Aorta (tissue), 5 donors: ENCODE measurements at places on chromosomes 13 and 19. TPM values are rescaled to one million over a fixed set of nuclear protein-coding genes. Genes with fewer than 3 reads are reported as not detected.

DNA sequence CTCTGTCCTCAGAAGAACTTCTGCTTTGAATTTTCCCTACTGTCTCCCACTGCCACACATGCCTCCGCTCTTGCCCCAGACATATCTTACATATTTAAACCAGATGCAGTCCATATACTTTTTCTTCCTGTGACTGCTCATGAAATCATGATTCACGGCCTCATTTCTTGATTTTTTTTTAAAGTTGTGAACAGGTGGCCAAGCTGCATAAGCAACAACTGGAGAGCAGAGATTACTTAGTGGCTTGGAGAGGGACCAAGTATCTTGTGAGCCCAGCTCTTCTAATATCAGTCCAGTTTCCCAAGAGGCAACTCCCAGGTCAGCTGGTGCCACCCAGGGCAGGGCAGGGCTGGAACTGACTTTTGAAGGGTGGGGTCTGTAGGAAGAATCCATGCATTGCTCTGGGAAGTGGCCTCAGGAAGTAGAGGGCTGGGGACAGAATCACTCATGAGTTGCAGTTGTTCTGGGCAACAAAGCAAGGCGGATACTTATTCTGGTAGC, 152.4 kb downstream of the LMO7 start:
- H3K36me3 ChIP-seq = no peaks in the 10 kb centered on the region
- DNase-seq = no peak
- peak overlapping the region; percentile 76 for H3K27ac ChIP-seq

- no peaks in the 10 kb centered on the region for H3K27me3 ChIP-seq
- H3K4me3 ChIP-seq = no peak overlapping the region
- no peaks in the 10 kb centered on the region for H3K36me3 ChIP-seq
- no peak for DNase-seq
Measured at GRCh38 chr13:49651570-49652354, 23.5 kb downstream of the ARL11 start.

Gene SYMPK
- total RNA-seq = 49.8 TPM

DNA sequence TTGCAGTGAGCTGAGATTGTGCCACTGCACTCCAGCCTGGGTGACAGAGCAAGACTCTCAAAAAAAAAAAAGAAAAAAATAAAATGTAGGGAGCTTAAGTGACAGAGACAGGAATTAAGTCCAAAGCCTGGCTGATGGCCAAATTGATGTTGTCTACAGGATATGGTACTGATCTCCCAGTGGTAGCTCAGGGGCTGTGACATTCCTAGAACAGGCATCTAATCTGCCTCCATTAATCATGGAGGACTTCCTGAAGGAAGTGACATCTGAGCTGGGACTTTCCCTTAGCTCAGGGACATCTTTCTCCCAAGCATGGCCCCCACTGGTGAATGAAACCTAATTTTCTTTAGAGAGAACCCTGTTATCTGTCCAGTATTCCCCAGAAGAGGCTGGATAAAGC, 11.4 kb upstream of the EDDM13 start:
- H3K36me3 ChIP-seq = no peaks in the 10 kb centered on the region
- no peaks in the 10 kb centered on the region for H3K4me1 ChIP-seq
- H3K4me3 ChIP-seq = no peak overlapping the region
- H3K27me3 ChIP-seq = no peaks in the 10 kb centered on the region
- no peak for DNase-seq

GRCh38 chr13:63472711-63473110, 2057.1 kb upstream of the PCDH20 start:
- no peak overlapping the region for H3K27ac ChIP-seq
- H3K4me3 ChIP-seq = no peak overlapping the region
- H3K36me3 ChIP-seq = no peaks in the 10 kb centered on the region
- no peaks in the 10 kb centered on the region for H3K4me1 ChIP-seq

DNA sequence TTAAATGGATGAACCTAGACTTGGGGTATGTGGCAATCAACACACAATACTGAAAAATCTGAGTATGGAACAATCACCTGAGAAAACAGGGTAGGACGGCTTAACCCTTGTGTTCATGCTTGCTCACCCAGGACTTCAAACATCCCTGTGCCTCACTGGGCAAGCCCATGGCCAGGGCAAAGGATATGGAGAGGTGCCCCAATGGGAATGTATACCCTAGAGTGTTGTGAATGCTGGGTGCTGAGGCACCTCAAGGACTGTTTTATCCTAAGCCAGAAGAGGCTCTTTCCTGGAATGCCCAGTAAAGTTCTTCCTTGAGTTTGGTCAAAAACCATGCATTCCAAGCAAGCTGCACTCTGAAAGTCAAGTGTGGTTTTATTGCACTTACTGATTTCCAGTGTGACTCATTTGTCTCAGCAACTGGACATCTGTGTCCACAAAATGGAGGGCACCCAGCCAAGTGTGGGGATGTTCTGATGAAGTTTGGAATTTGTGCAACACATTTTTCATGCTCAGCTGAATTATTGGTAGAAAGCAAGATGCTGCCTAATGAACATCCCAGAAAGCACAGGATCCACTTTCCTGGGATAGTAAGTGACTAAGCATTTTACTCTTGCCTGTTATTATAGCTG, 531.3 kb downstream of the RFC3 start:
- no peaks in the 10 kb centered on the region for H3K27me3 ChIP-seq
- no peaks in the 10 kb centered on the region for H3K4me1 ChIP-seq
- DNase-seq = peak; percentile 69
- H3K27ac ChIP-seq = no peak overlapping the region

DNA sequence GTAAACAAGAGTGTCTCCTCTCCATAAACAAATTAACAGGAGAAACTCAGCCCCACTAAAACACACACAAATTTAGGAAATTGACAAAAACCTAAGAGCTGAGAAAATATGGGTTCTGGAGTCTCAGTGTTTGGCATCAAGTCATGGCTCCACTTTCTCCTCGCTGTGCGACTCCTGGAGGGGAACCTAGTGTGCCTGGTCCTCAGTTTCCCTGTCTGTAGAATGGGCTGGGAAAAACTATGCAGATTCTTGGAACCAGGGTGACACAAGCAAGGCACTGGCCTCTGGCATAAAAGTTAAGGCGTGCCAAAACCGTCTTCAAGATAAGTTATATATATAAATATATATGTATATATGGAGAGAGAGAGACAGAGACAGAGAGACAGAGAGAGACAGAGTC, 83.9 kb downstream of the INSR start:
- no peak overlapping the region for H3K4me3 ChIP-seq
- no peak overlapping the region for H3K27ac ChIP-seq
- H3K36me3 ChIP-seq = no peaks in the 10 kb centered on the region

Gene SH2D3A
- 1.0 TPM for total RNA-seq

DNA sequence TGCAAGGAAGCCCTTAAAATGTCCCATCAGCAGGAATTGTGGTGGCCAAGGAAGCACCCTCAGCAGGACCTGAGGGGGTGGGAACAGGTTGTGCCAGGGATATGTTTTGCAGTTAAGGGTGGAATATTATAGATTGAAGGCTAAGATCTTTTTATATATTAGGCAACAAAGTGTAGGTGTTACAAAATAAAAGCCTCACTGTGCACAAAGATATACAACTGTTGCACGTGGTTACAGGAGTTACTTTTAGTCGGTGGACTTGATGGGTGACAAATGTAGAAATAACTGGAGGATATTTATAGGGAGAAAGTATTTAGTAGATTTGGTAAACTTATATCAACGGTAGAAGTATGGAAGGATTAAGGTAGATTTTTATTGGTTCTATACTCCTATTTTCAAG, 35.1 kb downstream of the TBC1D4 start:
- H3K4me1 ChIP-seq = no peaks in the 10 kb centered on the region
- no peak overlapping the region for H3K4me3 ChIP-seq
- H3K27ac ChIP-seq = no peak overlapping the region
- H3K27me3 ChIP-seq = no peaks in the 10 kb centered on the region
- no peaks in the 10 kb centered on the region for H3K36me3 ChIP-seq

DNA sequence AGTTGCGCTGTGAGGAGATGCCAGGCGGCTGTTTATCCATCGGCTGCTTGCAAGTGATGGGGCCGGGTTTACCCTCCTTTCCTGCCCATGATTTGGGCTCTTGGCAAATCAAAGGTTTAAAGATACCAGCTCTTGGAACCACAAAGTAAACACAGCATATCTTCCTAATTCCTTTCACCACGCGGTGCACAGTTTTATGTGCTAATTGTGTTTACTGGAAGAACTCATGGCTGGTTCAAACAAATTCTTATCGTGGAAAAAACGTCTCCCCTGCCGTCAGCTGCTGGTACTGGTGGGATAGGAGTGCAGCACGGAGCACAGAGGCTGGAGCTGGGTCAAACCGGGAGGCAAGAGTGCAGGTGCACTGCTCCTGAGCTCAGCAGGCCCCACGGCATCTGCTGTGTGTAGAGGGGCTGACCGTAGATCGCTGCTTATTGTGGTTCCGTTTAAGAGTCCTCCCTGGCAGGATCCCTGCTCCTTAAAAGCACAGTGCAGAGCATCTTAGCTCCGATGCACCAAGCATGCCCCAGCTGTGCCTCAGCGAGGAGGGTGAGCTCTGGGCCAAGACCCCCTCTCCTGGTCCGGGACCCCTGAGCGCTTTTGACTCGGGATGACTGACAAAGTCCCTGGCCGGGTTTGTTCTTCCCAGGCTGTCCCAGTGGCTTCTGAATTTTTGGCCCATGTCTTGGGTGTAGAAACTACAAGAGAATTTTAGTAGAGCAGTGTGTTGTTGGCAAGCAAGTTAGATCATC, 51.3 kb upstream of the GAS6 start:
- H3K27ac ChIP-seq = no peak overlapping the region
- no peaks in the 10 kb centered on the region for H3K36me3 ChIP-seq
- no peak overlapping the region for H3K4me3 ChIP-seq
- no peaks in the 10 kb centered on the region for H3K4me1 ChIP-seq
- no peaks in the 10 kb centered on the region for H3K27me3 ChIP-seq
- no peak for DNase-seq

DNA sequence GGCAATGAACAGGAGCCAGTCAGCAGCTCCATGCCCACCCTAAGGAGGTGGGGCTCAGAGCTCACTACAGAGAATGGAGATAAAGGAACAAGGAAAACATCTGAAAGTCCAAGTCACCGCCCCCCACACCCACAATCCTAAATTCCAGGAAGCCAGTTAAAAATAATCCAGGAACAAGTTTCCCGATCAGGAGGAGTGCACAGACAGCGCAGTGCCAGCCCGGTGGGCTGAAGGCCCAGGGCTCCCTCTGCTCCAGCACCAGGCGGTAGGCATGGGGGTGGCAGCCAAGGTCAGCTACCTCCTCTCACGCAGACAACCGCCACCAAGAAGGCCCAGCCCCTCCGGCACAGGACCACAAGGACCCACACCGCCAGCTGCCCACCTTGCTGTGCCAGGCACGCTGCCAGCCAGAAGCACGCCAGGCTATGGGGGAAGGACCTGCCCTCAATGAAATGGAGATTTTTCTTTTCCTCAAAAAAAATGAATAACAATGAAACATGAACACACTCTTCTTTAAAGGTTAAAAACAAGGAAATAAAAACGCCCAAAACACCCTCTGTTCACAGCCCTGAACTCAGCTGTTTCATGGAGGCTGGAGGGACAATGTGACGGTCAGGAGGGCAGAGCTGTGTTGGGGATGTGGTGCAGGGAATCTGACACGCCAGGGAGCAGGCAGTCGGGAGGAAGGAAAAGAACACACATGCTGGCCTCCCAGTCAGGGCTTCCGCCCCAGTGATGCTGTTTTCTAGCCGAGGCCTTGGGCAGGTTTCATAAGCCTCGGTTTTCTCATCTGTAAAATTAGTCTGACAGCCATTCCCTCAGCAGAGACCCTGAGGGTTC, 11.0 kb downstream of the STK24 start:
- no peak overlapping the region for H3K4me3 ChIP-seq
- DNase-seq = peak; percentile 69
- no peaks in the 10 kb centered on the region for H3K36me3 ChIP-seq
- H3K4me1 ChIP-seq = no peaks in the 10 kb centered on the region
- no peaks in the 10 kb centered on the region for H3K27me3 ChIP-seq

GRCh38 chr13:71252184-71252704, 614.8 kb downstream of the DACH1 start:
- no peaks in the 10 kb centered on the region for H3K27me3 ChIP-seq
- no peak overlapping the region for H3K27ac ChIP-seq

- no peak for DNase-seq
- no peaks in the 10 kb centered on the region for H3K27me3 ChIP-seq
- no peak overlapping the region for H3K27ac ChIP-seq
- no peaks in the 10 kb centered on the region for H3K36me3 ChIP-seq
Measured at GRCh38 chr13:25292301-25292700, 5.0 kb upstream of the MTMR6 start.

Gene PRX
- 7.6 TPM for total RNA-seq

Gene TSHZ3
- 16.4 TPM for total RNA-seq

Gene ZNF497
- 0.87 TPM for total RNA-seq

Gene CBY2
- total RNA-seq = not detected

Gene IRGC
- not detected for total RNA-seq

Gene PNMA8C
- total RNA-seq = 4.3 TPM

- H3K4me3 ChIP-seq = no peak overlapping the region
- no peaks in the 10 kb centered on the region for H3K4me1 ChIP-seq
- no peak overlapping the region for H3K27ac ChIP-seq
- no peaks in the 10 kb centered on the region for H3K27me3 ChIP-seq
- H3K36me3 ChIP-seq = no peaks in the 10 kb centered on the region
Measured at GRCh38 chr19:52692431-52693008, 42.3 kb downstream of the ZNF611 start.

DNA sequence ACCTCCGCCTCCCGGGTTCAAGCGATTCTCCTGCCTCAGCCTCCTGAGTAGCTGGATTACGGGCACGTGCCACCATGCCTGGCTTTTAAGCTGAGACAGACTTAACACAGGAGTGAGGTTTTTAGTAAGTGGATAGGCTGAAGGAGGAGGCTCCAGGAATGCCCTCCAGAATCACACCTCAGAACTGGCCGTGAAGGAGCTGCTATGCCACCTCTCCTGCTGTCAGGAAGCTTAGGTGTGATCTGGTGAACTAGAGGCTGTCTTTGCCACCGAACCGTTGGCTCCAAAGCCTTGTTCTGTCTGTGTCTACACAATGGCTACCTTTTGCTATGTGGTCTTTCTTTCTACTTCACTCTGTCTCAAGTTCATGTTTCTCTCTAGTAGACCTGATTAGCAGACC, 4.2 kb downstream of the PDCD2L start:
- H3K36me3 ChIP-seq = no peaks in the 10 kb centered on the region
- H3K4me1 ChIP-seq = no peaks in the 10 kb centered on the region
- no peak for DNase-seq
- H3K27me3 ChIP-seq = no peaks in the 10 kb centered on the region
